Stimulated activated naive CD8-positive, alpha-beta T cell treated with anti-CD3 and anti-CD28 coated beads, Interleukin-15, Interleukin-2, amounts not matched to agents 100 U/mL and 50 U/mL, for 24 hours (primary cell): ENCODE measurements at places on chromosomes 11 and 22.

DNA sequence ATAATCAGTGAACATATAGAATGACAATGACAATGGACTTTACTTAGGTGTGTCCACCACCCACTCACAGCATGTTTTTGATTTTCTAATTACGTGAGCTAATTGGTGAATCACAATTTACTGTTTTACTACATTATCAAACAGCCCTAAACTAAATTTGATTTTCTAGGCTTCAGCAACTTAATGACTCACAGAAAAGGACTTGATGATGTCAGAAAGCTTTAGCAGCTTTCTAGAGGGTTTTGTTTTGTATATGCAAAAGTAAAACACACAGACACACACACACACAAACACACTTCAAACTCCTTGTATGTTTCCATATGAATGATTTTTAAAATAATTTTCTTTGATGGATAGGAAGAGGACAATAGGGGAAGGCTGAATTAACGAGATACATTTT, 878.6 kb upstream of the CCDC90B start:
- DNase-seq = no peak

GRCh38 chr22:20987375-20987774, 5.3 kb downstream of the LZTR1 start:
- DNase-seq = no peak

DNA sequence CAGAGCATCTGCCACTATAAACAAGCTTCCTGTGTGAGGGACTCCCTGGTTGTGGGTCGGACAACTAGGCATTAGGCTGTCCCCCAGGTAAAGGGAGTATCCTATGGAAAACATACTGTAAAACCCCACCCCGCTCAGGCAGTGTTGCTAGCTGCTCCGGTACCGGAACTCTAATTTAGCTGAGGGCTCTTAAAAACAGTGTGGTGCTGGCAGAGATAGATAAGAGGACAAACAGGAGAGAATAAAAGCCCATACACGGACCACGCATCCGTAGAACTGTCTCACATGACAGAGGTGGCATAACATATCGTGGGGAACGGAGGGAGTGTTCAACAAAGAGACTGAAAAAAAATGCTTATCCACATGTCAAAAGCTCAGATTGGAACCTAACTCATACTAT, 3.4 kb upstream of the MOGAT2 start:
- DNase-seq = no peak

- no peak for DNase-seq
These were observed 39.7 kb upstream of the CCDC89 start for GRCh38 chr11:85725510-85726258.

- no peak for DNase-seq
These were observed 9.1 kb downstream of the MICAL2 start for GRCh38 chr11:12119502-12119901.

- DNase-seq = no peak
These were observed 3.4 kb downstream of the AGBL2 start for GRCh38 chr11:47711816-47712215.

- DNase-seq = no peak
These were observed 13.8 kb upstream of the POGLUT3 start for GRCh38 chr11:108511851-108512474.

- DNase-seq = no peak
These were observed 229.9 kb upstream of the ANO5 start for GRCh38 chr11:21963013-21963412.

GRCh38 chr11:1935156-1936071, 11.7 kb upstream of the MRPL23 start:
- DNase-seq = no peak
